ENCODE measurements at places on chromosomes 2 and 18.

DNA sequence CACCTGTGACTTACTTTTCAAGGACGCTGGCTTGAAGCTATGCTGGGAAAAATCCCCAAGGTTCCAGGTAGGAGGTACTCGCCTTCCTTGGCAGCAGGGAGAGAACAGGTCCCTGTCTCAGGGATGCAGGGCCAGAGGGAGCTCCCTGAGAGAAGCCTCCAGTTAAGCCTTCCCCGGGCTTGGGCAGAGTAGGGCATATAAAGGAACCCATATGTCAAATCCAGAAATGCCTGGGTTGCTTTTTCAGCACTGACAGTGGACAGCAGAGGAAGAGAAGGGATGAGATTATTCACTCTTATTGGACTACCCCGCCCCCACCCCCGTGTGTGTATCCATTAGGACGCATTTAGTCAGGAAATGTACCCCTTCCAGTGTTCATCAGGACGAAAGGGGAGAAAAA is 89.3 kb upstream of the TEX51 start:
- no peak for DNase-seq

- DNase-seq = no peak
Observed at GRCh38 chr2:162063899-162064298, 10.1 kb downstream of the DPP4 start.

DNA sequence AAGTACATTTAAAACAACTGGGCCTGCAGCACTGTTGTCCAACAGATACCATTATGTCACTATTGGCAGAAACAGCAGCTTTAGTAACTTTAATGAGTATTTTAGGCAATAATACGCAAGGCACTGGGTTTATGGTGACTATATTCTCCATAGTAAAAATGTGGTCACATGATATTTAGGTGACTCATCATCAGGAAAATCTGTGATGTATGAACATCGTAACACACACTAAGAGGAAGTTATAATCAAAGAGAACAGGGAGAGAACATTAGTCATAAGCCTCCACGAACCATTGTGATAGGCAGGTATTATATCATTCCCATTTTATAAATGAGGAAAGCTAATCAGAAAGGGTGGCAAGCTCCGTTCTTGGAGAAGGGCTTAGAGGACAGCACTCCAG is 36.9 kb downstream of the RAPH1 start:
- no peak for DNase-seq

DNA sequence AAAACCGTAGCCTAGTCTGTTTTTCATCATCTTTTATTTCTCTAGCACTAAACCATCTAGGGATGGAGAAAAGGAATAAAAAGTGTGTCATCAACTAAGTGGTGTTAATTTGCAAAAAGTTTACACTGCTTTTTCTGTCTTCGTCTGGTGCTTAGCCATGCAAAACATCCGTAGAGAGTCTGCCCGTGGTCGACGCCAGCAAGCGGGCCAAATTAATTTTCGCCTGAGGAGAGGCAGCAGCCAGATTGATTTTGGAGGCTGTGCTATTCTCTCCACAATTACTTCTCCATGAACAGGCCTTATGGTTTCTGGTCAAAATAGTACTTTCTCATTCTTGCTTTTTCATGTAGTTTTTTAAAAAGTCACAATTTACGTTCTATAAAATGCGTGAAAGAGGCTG is 46.3 kb downstream of the TNFRSF11A start:
- no peak for DNase-seq

- DNase-seq = no peak
Observed at GRCh38 chr18:78459668-78460067, 520.0 kb upstream of the SALL3 start.

DNA sequence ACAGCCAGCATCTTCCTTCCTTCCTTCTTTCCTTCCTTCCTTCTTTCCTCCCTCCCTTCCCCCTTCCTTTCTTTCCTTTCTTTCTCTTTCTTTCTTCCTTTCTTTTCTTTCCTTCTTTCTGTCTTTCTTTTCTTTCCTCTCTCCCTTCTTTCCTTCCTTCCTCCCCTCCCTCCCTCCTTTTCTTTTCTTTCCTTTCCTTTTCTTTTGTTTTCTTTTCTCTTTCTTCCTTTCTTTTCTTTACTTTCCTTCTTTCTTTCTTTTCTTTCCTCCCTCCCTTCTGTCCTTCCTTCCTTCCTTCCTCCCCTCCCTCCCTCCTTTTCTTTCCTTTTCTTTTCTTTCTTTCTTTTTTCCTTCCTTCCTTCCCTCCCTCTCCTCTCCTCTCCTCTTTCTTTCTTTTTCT is 296.0 kb upstream of the LRRTM4 start:
- DNase-seq = no peak

DNA sequence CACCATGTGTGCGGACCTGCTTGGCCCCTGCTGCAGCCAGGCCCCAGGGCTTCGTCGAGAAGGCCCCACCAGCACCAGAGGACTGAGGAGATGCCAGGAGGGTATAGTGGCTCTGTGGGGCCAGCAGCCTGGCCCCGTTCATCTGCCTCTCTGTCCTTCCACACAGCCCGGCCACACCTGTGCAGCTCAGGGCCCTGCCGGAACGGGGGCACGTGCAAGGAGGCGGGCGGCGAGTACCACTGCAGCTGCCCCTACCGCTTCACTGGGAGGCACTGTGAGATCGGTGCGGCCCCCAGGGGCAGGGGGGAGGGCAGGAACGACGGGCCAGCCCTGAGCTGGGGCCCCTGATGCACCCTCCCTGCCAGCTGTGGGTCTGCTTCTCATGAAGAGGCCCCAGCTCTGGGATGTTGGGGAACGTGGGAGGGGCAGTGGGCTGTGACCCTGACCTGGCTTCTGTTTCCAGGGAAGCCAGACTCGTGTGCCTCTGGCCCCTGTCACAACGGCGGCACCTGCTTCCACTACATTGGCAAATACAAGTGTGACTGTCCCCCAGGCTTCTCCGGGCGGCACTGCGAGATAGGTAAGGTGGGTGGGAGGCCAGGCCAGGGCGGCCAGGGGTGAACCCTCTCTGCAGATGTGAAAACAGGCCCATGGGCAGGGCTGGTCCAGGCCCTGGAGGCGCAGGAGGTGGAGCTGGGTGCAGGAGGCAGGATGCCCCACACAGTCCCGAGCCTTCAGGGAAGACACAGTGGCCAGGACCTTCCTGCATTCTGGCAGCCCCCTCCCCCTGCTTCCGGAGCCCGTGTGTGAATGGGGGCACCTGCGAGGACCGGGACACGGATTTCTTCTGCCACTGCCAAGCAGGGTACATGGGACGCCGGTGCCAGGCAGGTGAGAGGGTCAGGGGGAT is 50.3 kb downstream of the MTERF4 start:
- DNase-seq = peak; percentile 61

DNA sequence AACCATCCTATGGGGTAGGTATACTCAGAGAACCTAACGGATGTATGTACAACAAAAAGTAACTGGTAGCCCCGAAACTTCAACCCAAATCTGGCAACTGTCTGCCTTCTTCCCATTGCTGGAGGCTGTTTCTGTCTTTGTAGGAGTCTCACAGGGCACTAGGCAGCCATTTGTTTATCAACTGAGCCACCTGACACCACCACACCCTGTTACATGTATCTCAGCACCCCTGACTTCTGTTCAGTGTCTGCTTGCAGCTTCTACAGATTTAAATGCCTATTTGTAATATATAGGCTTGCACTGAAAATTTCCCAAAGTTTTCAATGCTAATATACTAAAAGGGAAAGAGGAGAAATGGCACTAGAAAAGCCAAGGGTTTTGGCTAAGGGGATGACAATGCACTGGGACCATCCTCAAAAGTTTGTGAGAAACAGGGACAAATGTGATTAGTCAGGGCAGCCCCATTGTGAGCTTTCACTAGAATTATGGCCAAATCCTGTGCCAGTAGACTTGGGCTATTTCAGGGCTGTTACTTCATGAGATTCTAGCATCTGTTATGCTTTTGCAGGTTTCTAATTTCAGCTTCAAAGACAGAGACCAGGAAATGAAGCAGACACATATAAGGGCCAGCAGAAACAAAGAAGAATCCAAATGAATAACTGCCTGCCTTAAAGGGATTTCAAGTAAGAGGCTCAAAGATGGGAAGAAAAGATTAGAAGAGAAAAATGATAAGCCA is 103.3 kb downstream of the MYO5B start:
- DNase-seq = no peak

- DNase-seq = peak; percentile 53
Observed at GRCh38 chr2:45993476-45993991, 303.7 kb upstream of the EPAS1 start.

GRCh38 chr2:156935616-156936015 is 321.9 kb upstream of the GALNT5 start:
- no peak for DNase-seq

GRCh38 chr2:205701509-205701908 is 19.2 kb downstream of the NRP2 start:
- no peak for DNase-seq

DNA sequence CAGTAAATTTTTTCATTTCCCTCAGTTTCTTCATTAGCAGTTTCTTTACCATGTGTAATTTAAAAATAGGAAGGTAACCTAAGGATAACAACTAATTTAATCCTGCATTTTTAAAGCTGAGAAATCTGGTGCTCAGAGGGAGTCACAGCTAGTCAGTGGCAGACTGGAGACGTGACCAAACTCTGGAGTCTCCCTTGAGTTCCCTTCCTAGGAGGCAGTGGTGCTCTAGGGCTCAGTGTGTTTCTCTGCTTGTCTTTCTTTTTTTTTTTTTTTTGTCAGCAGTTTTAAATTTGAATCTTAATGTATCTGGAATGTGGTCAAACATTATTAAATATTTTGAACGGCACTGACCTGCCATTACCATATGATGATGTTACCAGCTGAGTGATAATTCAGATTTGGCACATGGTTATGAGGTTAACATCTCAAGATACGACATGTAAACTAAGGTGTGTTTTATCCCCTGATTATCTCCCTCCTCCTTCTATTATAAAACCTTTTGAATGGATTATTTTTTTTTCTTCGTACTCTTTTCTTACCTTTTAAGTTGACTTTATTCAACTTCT is 226.2 kb downstream of the GALNT13 start:
- DNase-seq = no peak

- DNase-seq = no peak
Observed at GRCh38 chr18:7369006-7369405, 138.1 kb downstream of the LRRC30 start.

GRCh38 chr2:100802066-100802465 is 17.9 kb upstream of the NPAS2 start:
- DNase-seq = no peak

DNA sequence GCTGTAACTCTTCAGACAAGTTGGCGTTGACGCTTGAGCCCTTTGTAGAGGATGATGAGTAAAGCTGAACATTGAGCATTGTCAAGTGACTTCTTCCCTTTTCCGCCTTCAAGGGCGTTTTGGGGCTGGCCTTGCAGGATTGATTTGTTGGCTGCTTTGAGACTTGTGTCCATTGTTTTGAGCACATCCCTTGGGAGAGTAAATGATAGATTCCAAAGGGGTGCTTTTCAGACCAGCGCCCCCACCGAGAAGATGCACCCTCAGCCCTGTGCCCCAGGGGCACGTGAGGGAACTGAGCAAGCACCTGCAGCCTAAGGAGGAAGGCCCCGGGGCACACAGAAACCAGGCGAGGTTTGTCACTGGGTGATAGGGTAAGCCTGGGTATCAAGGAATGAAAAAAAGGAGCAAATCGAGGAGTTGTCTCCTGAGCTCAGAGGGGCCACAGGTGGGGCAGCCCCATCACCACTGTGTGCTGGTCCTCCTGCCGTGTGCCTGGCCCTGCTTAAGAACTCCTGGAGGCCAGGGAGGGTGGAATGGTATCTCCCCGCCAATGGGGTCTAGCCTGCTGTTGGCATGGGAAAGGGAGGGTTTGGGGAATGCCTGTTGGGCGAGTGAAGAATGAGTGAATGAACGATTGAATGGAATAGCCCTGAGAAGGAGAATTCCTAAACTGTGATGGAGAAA is 64.0 kb downstream of the RAB31 start:
- DNase-seq = no peak

- no peak for DNase-seq
Observed at GRCh38 chr2:233208382-233209116, 42.9 kb upstream of the ATG16L1 start.

- peak; percentile 45 for DNase-seq
Observed at GRCh38 chr2:26479131-26479788, 1.3 kb upstream of the OTOF start.

- no peak for DNase-seq
Observed at GRCh38 chr2:47300609-47301276, 102.2 kb upstream of the MSH2 start.

- no peak for DNase-seq
Observed at GRCh38 chr2:38610851-38611801, 8.4 kb upstream of the HNRNPLL start.

DNA sequence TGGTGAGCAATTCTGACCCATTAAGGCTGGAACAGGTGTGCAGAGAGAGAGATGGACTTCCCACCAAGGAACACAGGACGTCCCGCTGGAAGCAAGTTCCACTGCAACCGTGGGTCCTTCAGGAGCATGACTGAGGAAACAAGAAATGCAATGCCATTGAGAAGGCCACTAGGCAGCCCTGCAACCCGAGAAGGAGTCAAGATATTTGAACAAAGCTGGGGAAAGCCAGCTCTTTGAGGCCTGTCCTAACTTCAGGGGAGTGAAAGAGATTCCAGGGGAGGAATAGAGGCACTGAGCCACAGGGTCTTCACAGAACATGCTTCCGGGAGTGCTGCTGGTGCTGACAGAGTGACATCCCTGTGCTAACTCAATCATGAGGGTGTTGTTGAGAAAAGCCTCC is 153.8 kb upstream of the ZNF236 start:
- no peak for DNase-seq

DNA sequence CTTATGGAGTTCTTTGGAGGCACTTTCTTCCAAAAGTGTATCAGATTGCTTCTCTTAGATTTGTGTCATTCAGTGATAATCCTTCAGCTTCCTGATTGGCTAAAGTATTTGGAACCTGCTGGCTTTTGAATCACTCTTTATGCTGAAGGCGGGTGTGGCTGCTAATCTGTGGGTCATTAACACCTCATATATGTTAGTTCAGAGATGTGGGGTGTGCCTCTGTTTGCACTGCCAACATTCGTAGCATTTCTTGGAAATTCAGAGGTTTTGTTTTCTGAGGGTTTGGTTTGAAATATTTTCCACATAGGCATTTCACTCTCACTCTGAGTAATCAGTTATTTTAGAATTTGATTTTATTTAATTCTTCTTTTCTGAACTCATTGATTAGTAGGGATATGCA is 1604.4 kb upstream of the ACVR2A start:
- DNase-seq = no peak

- DNase-seq = no peak
Observed at GRCh38 chr18:407191-407590, 93.3 kb downstream of the COLEC12 start.

GRCh38 chr2:22377268-22377667 is 1007.7 kb upstream of the KLHL29 start:
- no peak for DNase-seq

- DNase-seq = no peak
Observed at GRCh38 chr18:59950215-59950944, 50.6 kb downstream of the PMAIP1 start.

GRCh38 chr2:106189325-106189724 is 4.8 kb downstream of the UXS1 start:
- no peak for DNase-seq

DNA sequence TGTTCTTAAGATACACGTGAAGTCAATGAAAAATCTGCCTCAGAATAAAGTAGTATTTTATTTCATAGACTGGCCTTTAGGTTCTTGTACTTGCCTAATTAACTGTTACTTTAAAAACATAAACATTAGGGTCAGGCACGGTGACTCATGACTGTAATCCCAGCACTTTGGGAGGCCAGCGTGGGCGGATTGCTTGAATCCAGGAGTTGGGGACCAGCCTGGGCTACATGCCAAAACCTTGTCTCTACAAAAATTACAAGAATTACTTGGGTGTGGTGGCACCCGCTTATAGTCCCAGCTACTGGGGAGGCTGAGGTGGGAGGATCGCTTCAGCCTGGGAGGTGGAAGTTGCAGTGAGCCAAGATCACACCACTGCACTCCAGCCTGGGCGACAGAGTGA is 16.0 kb upstream of the SNORC start:
- DNase-seq = no peak

GRCh38 chr2:112582314-112582746 is 2.1 kb upstream of the CHCHD5 start:
- DNase-seq = no peak
